ENCODE measurements at places on chromosomes 3 and 15.

DNA sequence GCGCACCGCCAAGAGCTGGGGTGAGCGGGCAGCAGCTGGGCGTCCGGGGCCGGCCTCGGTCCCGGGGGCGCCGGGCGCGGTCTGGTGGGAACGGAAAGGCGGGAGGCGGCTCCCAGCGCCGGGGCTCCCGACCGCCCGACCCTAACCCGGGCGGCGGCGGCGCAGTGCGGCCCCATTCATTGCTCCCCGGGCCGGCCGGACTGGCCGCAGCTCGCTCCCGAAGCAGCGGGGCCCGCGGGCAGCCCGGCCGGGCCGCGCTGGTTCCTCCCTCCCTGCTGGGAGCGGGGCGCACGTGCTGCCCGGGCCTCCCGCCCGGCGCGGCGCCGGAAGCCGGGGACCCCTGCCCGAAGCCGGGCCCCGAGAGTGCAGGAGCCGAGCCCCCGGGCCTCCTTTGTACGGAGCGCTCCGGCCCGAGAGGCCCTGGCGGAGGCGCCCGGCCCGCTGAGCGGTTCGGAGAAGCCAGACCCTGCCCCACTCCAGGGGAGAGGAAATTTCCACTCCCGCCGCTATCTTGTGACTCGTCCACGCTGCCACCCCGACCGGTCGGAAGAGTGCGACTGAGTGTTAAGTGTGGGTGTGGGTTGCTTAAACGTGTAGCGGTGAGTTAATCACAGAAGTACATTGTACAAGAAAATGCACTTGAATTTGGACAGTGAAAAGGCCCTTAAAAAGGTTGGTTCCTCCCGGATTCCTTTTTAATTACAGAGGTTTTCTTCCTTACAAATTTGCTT is 613 bp downstream of the ATP1B3 start:
- peaks cover 44% of the 10 kb centered on the region for H3K4me1 ChIP-seq
- DNase-seq: peak; percentile 17
- H3K36me3 ChIP-seq: no peaks in the 10 kb centered on the region
- H3K4me3 ChIP-seq: peak overlapping the region; percentile 96
- no peaks in the 10 kb centered on the region for H3K27me3 ChIP-seq
- peak overlapping the region; percentile 97 for H3K27ac ChIP-seq

GRCh38 chr3:72322264-72322976 is 525.8 kb downstream of the SHQ1 start:
- no peak overlapping the region for H3K27ac ChIP-seq
- H3K4me1 ChIP-seq: peaks cover 22% of the 10 kb centered on the region
- H3K36me3 ChIP-seq: no peaks in the 10 kb centered on the region
- no peaks in the 10 kb centered on the region for H3K27me3 ChIP-seq

GRCh38 chr15:51848811-51849210 is 19.4 kb downstream of the TMOD3 start:
- 0 out of 2 replicates have a peak overlapping the region, but pooled peaks have one; percentile 14 for H3K27ac ChIP-seq
- H3K27me3 ChIP-seq: peaks cover 2% of the 10 kb centered on the region
- no peak overlapping the region for H3K4me3 ChIP-seq
- no peak for DNase-seq
- peaks cover 29% of the 10 kb centered on the region for H3K36me3 ChIP-seq
- H3K4me1 ChIP-seq: peaks cover 97% of the 10 kb centered on the region

DNA sequence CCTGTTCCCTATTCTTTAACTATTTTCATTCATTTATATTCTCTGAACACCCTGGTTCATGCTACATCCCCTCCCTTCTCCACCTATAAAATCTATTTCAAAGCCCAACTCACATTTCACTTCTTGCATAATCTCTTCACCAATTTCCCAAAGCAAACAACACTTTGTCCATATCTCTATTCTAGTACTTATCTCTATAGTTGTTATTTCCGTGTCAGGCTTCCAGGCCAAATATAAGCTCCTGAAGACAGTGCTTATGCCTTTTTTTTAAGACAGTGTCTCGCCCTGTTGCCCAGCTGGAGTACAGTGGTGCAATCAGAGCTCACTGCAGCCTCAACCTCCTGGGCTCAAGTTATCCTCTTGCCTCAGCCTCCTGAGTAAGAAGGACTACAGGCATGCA is 43.6 kb downstream of the DNAH12 start:
- DNase-seq: no peak
- no peaks in the 10 kb centered on the region for H3K36me3 ChIP-seq
- no peak overlapping the region for H3K27ac ChIP-seq
- peaks cover 7% of the 10 kb centered on the region for H3K27me3 ChIP-seq
- H3K4me1 ChIP-seq: no peaks in the 10 kb centered on the region

DNA sequence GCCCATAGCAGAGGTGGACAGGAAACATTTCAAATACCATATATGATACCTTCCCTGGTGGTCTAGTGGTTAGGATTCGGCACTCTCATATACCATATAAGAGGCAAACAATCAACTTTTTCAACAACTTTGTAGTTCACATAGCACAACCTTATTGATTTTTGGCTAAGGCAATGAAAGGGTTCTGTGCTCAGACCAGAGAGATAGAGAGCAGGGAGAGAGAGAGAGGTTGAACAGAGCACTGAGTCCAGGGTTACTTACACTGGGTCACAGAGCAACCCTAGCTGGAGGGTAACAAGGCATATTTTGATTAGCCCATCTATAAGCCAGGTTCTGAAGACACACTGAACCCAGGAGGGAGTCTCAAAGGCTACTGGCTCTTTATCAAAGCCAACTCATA is 83.8 kb downstream of the PLCH1 start:
- no peaks in the 10 kb centered on the region for H3K36me3 ChIP-seq
- no peak for DNase-seq
- H3K4me1 ChIP-seq: peaks cover 9% of the 10 kb centered on the region
- H3K27ac ChIP-seq: no peak overlapping the region

DNA sequence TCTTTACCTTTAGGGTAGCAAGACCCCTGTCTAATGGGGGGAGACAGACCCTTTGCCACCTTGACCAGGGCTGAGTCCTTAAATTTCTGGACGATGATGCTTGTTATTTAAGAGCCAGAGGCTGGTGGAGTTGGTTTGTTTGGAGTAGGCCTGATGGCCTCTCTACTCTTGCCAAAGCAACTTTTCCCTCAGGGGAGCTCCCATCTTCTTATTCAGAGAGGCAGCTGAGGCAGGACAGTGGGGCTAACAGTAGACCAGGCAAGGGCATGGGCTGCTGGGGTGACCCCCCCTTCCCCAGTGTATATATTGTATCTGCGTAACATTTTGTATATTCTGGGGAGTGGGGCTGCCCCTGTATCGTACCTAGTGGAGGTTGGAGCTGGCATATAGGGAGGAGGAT is 10.3 kb downstream of the RPS17 start:
- no peak for DNase-seq
- H3K4me1 ChIP-seq: peaks cover 7% of the 10 kb centered on the region
- no peak overlapping the region for H3K27ac ChIP-seq

GRCh38 chr3:174618368-174619080 is 240.6 kb upstream of the NAALADL2 start:
- peaks cover 23% of the 10 kb centered on the region for H3K4me1 ChIP-seq
- H3K4me3 ChIP-seq: no peak overlapping the region
- no peak overlapping the region for H3K27ac ChIP-seq
- H3K27me3 ChIP-seq: no peaks in the 10 kb centered on the region
- no peak for DNase-seq

- H3K27me3 ChIP-seq: peaks cover 5% of the 10 kb centered on the region
- no peak for DNase-seq
- H3K4me3 ChIP-seq: no peak overlapping the region
- H3K4me1 ChIP-seq: peaks cover 40% of the 10 kb centered on the region
- H3K27ac ChIP-seq: no peak overlapping the region
These were observed 12.0 kb downstream of the SSUH2 start for GRCh38 chr3:8632402-8633237.

GRCh38 chr3:123664753-123665152 is 79.9 kb upstream of the HACD2 start:
- DNase-seq: no peak
- peaks cover 60% of the 10 kb centered on the region for H3K4me1 ChIP-seq
- no peak overlapping the region for H3K27ac ChIP-seq
- H3K4me3 ChIP-seq: no peak overlapping the region
- H3K27me3 ChIP-seq: peaks cover 14% of the 10 kb centered on the region
